ENCODE measurements at places on chromosomes 11 and 22. TPM values are rescaled to one million over a fixed set of nuclear protein-coding genes. Genes with fewer than 3 reads are reported as not detected.

Gene CD3D
- 161 TPM for total RNA-seq

Gene GVQW3
- 4.0 TPM for total RNA-seq

Gene IZUMO1R
- total RNA-seq, result not detected

Gene ABCC8
- total RNA-seq, result not detected

Gene NXPE2
- not detected for total RNA-seq

Gene MMP12
- not detected for total RNA-seq

Gene ANO5
- not detected for total RNA-seq

Gene CECR2
- total RNA-seq, result not detected

Gene GAL
- 1.1 TPM for total RNA-seq

Gene OR5M3
- not detected for total RNA-seq

Gene CPT1A
- 26.7 TPM for total RNA-seq

Gene CHRDL2
- not detected for total RNA-seq

Gene OR51T1
- not detected for total RNA-seq

Gene DMC1
- total RNA-seq, result 11.5 TPM

Gene ACER3
- total RNA-seq, result 16.3 TPM

Gene CCDC89
- total RNA-seq, result 1.7 TPM

Gene CRYBB3
- total RNA-seq, result not detected

Gene XKR3
- total RNA-seq, result not detected

Gene FDX1
- total RNA-seq, result 15.1 TPM

Gene LMNTD2
- 2.1 TPM for total RNA-seq

Gene HBB
- not detected for total RNA-seq

Gene MAPK8IP2
- 0.21 TPM for total RNA-seq

Gene PLAAT2
- total RNA-seq, result 1.4 TPM

Measured in natural killer cell treated with Interleukin-12 subunit alpha and Interleukin-12 subunit beta and Interleukin-15 and Interleukin-18, amount 100 ng/mL, for 72 hours (primary cell).